ENCODE measurements at places on chromosomes 7 and 10.

DNA sequence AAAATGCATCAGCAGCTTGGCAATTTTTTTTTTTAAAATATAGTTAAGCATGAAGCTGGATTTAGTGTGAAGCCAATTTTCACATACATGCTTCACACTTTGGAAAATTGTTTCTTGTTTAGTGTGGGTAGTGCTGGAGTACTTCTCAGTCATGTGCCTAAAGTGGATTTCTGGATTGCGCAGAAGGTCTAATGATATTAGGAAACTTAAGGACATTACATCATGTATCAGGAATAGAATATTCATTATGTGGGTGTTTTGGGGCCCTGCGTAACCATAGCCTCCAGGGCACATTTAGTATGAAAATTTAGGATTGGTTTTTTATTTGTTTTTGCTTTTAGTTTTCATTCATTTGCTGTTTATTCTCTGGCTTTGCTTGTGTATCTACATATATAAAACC, 28.8 kb upstream of the BNIP3 start:
- DNase-seq, result no peak

DNA sequence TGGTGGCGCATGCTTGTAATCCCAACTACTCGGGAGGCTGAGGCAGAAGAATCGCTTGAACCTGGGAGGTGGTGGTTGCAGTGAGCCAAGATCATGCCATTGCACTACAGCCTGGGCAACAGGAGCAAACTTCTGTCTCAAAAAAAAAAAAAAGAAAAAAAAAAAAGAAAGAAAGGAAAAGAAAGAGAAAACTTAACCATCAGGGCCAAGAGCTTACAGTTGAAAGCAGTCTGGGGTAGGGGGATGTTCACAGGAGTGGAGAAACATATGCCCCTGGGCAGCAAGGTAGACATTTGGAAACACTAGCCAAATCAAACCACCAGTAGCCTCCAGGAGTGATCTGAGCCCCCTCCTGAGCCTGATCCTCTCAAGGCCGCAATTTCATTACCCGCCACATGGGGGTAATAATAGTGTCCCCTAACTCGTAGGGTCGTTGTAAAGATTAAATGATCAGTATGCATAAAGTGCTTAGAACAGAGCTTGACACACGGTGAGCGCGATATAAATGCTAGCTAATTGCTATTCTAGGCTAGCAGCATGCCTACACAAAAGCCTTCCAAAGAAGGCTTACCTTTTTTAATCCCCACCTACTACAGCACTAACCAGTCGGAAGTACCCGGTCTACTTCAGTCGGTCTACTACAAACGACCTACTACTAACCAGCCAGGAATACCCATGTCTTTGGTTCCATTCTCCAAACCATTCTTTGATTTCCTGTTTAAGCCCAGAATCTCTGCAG, 274.3 kb upstream of the NEBL start:
- no peak for DNase-seq

GRCh38 chr7:7972128-7972527, 3.5 kb downstream of the GLCCI1 start:
- DNase-seq, result no peak

DNA sequence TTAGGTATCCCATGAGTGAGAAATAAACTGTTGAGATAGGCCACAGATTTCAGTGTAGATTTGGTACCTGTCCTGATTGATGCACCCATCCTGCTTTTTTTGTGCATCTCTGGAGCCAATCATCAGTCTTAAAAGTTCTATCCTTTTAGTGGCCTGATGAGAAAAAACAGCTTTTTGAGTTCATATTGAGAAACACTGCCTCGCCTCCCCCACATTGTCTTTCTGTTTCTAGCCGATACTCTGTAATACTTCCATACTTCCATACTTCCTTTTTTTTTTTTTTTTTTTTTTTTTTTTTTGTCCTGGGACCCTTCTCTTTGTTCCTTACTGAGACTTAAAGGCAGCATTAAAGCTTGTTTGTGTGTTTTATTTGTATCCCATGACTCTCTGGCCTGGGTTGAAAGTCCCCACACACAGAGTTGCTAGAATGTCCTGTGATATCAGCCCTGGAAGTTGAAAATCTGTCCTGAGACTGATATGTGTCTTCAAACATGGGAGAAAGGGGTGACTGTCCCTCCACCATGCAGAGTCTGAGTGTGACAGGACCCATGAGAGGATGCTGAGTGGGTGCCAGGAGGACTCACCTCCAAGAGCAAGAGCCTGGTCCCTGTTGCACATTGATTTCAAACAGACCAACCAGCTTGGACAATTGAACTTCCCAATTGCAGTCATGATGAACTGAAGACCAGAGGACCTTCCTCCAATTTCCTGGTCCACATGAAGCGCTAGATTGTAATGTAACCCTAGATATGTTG, 5.7 kb downstream of the ZNF22 start:
- DNase-seq, result no peak

DNA sequence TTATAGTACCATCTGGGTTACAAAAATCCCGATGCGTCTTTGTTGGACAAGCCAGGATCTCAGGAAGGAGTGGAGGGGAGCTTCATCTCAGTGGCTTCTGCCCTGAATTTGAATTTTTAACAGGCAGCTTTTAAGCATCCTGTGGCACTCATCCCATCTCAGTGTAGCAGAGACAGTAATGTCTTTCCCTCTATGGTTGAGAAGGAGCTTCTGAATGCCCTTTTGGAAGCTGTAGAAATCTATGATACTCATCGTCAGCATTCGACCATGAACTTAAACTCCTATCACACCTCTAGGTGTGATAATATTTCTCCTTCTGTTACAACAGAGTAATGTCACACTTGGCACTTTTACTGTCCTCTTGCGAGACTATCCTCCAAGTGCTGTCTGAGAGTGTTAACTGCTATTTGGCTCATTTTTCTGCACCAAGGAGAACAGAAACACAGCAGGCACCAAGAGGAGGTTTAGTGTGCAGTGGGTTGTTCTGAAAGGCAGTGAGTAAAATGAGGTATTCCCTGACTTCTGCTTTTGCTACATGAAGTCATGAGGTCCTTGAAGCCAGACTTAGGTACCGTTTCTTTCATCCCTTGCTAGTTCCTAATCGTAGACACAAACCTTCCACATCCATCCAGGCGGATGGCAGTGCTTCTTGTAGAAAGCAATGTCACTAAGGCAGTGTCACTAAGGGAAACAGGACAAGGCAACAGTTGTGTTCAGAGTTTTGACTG, 177.4 kb downstream of the CELF2 start:
- DNase-seq, result no peak

GRCh38 chr7:18390535-18390907, 105.0 kb upstream of the HDAC9 start:
- DNase-seq, result no peak

- no peak for DNase-seq
These were observed 170.3 kb downstream of the NEURL1 start for GRCh38 chr10:103663802-103664201.

GRCh38 chr10:63467841-63468240, 2.1 kb upstream of the JMJD1C start:
- no peak for DNase-seq

- DNase-seq, result peak; percentile 75
These were observed 16.1 kb upstream of the IMPDH1 start for GRCh38 chr7:128425850-128426249.

GRCh38 chr7:47714669-47715607, 133.0 kb upstream of the TNS3 start:
- no peak for DNase-seq

DNA sequence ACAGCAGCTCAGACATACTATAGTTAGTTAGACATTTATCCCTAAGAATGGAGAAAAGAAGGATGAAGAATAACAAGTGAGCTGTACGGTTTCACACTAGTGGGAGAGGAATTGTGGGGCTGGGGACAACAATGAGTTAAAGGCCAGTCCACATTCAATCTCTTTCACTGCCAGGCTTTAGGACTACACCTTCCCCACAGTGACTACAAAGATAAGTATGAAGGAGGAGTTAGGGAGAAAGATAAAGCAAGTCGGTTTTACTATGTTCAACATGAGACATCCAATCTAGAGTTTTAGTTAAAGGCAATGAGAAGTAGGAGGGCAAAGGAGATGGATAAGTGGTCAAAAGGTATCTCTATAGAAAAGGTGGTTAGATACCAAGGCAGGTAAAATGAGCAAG, 16.3 kb downstream of the ARHGAP12 start:
- DNase-seq, result no peak

DNA sequence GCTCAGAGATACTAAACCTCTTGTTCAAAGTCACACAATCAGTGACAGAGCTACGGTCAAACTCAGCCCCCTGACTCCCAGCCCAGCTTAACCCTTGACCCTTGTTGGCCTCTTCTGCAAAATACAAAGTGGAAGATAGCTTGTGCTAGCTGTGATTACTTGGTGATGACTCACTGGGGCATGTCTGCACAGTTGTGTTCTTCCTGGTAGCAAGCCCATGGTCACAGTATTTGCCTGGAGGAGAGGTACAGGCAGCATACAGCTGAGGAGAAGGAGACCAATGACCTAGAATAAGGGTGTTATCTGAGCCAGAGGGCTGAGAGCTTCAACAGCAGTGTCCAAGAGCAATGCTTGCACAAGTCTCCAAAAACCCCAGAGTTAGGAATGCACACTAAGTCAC, 5.7 kb upstream of the HSPA12A start:
- DNase-seq, result no peak

DNA sequence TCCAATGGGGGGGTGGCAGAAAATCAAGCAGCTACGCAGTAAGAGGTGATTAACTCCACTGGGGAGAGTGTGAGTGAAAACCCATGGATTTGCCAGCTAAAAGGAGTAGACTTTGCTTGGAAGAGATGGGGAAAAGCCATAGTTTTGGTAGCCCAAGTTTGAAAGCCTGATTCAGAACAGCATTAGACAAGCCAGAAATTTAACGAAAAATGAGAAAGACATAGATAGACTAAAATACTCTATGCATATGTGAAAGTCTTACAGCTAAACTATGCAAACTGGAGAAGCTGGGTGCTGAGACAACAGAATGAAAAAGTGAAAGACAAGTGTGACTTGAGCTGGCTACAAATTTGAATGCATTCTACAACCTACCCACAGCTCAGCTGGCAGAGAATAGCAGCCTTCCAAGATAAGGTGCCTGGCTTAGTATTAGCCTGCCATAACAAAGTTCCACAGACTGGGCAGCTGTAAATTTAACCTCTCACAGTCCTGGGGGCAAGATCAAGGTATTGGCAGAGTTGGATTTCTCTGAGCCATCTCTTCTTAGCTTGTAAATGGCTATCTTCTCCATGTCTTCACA, 156.6 kb downstream of the CDC14C start:
- DNase-seq, result no peak

- DNase-seq, result no peak
These were observed 58.4 kb upstream of the PCGF5 start for GRCh38 chr10:91162050-91162494.

DNA sequence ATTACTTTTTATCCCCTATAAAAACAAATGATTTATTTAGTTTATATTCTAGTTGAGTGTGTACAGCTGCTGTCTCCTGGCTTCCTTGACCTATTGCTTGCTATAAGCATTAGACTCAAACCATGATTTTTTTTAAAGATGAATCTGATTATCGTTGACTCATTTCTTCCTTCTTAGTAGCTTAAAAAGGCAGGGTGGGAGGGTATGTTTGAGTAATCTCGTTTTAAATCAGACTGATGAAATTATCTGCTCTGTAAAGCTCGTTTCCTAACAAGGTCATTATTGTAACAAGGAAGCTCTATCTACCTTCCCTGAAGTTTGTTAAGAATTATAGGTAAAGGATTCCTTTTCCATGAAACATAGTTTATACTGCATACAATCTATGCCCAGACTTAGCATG, 276.3 kb upstream of the KCND2 start:
- no peak for DNase-seq

GRCh38 chr7:67875558-67875957, 878.9 kb downstream of the TYW1 start:
- no peak for DNase-seq

DNA sequence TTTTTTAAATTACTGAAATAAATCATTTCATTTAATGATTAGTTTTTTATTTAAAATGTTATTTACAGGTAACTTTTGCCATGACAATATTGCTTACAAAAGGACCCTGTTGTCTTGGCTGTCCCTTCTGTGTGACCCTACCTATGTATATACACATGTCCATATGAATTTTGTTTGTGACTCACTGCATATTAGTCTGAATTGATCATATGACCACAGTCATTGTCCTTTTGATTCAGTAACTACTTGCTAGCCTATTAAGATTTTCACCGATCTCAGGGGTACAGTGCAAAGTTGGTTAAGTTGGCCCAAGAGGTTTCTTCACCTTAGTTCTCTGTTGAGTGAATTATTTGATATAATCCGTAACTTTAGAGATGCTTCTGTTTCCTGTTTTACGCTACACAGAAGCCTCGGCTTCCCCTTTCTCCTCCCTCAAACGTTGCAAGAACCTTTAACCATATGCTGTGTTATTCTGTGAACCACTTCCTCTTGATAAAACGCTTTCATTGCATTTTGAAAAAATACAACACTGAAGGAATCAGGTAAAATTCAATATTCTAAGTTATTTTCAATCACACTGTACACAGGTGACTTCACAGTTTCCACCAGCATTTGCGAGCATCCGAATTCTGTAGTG, 43.9 kb downstream of the APBB1IP start:
- no peak for DNase-seq

- peak; percentile 68 for DNase-seq
These were observed at the start of gene LHPP for GRCh38 chr10:124461642-124462347. Gene LHPP (plus strand): TSS chr10:124461823. CDS start chr10:124461863, 40 bp downstream.

DNA sequence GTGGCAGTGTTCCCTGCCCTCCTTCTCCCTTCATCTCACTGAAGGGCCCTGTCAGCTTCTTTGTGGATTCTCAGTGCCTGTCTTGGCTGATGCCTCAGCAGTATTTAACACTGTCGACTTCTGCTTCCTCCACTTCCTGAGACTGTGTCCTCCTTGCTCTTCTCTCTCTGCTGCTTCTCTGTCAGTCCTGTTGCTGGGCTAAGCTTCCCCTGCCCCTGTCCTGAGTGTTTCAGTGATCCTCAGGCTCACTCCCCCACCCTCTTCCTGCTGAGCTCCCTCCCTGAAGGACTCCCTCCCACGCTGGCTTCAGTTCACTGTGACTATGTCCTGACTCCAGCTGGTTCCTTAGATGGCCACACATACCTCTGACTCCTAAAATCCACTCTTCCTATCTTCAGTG, 64.9 kb downstream of the CREM start:
- no peak for DNase-seq

DNA sequence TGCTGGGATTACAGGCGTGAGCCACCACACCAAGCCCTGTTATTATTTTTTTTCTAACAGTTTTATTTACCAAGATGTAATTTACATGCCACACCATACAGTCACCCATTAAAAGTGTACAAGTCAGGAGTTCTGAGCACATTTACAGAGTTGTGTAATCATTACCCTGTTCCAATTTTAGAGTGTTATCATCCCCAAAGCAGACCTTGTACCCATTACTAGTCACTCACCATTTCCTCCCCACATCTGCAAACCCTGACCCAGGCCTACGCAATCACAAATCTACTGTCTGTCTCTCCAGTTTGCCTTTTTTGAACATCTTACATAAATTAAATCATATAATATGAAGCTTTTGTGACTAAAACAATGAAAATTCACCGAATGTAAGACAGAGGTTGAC, 402.9 kb upstream of the FOXK1 start:
- no peak for DNase-seq

DNA sequence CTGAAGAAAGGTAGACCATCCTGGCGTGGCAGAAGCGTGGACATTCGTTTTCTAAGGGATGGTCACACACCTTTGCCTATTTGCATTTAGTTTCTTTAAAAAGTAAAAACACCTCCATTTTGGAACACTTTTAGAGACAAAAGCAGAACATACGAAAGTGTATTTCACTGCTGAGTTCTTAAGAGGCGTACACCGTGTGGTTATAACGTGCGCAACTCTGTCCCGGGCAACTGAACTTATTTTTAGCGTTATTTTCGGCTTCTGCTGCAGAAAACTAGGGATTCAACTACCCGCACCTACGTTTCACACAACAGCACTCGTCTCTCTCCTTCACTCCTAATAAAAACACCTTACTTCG, 557 bp upstream of the LSM8 start:
- no peak for DNase-seq

Data from stimulated activated CD8-positive, alpha-beta memory T cell treated with anti-CD3 and anti-CD28 coated beads, Interleukin-7, amount 100 ng/mL, for 24 hours (primary cell).